ENCODE measurements at places on chromosomes 2 and 18. TPM values are rescaled to one million over a fixed set of nuclear protein-coding genes. Genes with fewer than 3 reads are reported as not detected.

The RFX8 gene
- total RNA-seq: not detected

The B3GNT7 gene
- total RNA-seq: 77.7 TPM

The MALL gene
- 672 TPM for total RNA-seq

The LYPD6 gene
- total RNA-seq: 2.2 TPM

GRCh38 chr2:59888015-59888414 is 665.4 kb downstream of the BCL11A start:
- no peak for DNase-seq

- DNase-seq: no peak
These were observed 33.2 kb downstream of the SMARCAL1 start for GRCh38 chr2:216445501-216445900.

DNA sequence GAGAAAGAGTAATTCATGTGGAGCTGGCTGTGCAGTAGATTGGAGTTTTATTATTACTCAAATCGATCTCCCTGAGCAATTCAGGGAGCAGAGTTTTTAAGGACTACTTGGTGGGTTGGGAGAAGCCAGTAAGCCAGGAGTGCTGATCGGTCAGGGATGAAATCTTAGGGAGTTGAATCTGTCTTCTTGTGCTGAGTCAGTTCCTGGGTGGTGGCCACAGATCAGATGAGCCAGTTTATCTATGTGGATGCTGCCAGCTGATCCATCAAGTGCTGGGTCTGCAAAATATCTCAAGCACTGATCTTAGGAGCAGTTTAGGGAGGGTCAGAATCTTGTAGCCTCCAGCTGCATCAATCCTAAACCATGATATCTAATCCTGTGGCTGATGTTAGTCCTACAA is 17.0 kb upstream of the UGT1A8 start:
- DNase-seq: no peak

GRCh38 chr2:226916669-226917068 is 80.8 kb downstream of the RHBDD1 start:
- DNase-seq: no peak

Measured in mucosa of descending colon (tissue), 3 donors.